ENCODE measurements at places on chromosomes 11 and 22.

DNA sequence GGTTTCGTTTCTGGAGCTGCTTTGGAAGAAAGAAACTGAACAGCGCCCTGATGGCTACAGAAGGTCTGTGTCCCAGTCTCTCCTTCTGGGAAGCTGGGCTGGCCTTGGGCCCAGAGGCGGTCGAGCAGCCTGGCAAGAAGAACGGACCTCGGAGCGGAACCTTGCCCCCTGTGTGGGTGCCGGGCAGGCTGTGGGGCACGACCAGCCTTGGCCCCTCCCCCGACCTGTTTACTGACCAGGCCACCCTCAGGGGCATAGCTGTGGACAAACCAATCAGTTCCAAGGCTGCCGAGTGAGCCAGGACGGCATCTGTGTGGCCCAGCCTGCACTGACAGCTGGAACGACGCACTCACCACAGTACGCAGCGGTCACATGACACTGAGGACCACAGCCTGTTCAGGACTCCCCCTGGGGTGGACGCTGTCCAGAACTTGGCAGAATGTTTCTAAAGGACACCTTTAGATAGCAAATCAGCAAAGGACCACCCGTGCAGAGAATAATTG, 7.2 kb downstream of the PIM3 start:
- peak; percentile 65 for DNase-seq

- DNase-seq = no peak
These were observed 103.5 kb downstream of the USP35 start for GRCh38 chr11:78292109-78292803.

DNA sequence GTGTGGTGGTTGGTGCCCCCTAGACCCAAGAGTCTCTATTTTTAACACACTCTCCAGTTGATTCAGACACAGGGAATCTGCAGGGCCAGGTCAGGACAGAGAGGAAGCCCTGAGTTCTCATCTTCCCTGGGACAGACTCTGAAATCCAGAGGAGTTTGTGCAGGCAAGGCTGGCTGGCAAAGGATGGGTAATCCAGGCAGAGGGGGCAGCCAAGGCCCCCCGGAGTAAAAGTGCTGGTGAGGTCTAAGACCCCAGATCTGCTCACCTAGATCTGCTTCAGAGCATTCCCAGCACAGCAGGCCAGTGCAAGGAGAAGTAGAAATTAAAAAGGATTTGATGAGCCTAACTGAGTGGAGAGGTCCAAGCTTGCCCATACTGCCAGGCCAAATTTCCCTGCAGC, 40.6 kb upstream of the MN1 start:
- no peak for DNase-seq

- DNase-seq = no peak
These were observed 84.2 kb downstream of the CCDC83 start for GRCh38 chr11:85939099-85940015.

GRCh38 chr22:44926491-44927415, 83.1 kb downstream of the PHF21B start:
- no peak for DNase-seq

GRCh38 chr22:36284171-36284571, 31.2 kb downstream of the APOL1 start:
- no peak for DNase-seq

- no peak for DNase-seq
These were observed 1.1 kb upstream of the RASSF10 start for GRCh38 chr11:13008061-13008435.

GRCh38 chr11:63001456-63001855, 14.2 kb downstream of the SLC22A8 start:
- DNase-seq = no peak

DNA sequence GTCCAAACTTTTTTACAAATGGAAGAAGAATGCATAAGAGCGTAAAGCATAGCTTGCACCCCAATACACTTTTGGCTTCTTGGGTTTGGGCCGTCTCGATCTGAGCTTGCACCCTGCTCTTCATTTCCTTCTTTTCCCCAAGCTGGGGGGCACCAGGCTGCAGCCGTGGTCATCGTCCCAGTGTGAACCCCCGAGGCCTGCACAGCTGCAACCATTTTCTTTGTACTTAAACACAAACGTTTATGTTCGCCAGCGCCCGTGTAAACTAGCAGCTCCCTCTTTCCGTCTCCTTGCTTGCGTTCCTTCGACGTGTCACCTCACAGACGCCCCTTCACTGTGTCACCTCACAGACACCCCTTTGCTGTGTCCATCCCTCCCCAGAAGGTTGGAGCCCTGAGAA, 10.1 kb downstream of the KRTAP5-5 start:
- DNase-seq = no peak

- no peak for DNase-seq
These were observed 37.1 kb downstream of the CDKN1C start for GRCh38 chr11:2848497-2848896.

DNA sequence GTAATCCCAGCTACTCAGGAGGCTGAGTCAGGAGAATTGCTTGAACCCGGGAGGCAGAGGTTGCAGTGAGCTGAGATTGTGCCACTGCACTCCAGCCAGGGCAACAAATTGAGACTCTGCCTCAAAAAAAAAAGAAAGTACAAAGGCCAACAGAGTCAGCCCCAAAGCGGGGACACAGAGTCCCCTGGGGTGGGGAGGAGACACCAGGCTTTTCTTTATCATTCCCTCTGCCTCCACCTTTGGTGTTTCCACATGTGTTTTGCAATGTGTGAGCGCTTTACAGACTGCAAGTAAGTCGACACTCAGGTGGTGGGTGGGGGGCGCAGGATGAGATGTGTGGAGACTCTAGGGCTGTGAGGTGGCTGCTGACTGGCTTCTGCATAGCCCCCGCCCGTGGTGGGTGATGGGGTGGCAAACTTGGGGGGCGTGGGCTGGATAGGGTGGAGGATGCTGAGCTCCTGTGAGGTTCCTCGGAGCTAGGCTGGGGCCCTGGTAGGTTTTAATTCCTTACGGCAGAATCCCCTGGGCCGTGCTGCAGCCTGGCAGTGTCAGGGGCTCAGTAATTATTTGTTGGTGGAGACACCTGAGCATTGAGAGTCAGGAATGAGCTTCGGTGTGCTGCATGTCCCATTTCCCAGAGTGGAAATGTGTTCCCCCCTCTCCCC, 177.2 kb downstream of the CTTN start:
- DNase-seq = no peak

DNA sequence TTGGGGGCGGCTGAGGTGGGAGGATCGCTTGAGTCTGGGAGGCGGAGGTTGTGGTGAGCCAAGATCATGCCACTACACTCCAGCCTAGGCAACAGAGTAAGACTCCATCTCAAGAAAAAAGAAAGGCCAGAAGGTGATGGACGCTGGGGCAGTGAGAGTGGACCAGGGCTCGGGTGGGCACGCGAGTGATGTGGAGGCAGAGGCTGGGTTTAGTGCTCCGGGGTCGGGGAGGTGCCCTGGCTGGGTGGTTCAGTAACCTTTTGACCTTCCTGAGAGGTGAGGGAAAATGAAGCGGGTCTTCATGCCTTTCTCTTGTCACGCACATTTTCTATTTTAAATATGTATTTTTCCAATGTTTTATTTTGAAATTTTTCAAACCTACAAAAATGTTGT, 45.1 kb downstream of the ST14 start:
- no peak for DNase-seq

- DNase-seq = no peak
These were observed 468 bp downstream of the DDIAS start for GRCh38 chr11:82901922-82902485.

- peak; percentile 98 for DNase-seq
These were observed 566.4 kb downstream of the METTL15 start for GRCh38 chr11:28674433-28675103.

- no peak for DNase-seq
These were observed 96.0 kb downstream of the ABTB2 start for GRCh38 chr11:34261820-34262219.

GRCh38 chr11:72223615-72224563, 678 bp upstream of the INPPL1 start:
- peak; percentile 63 for DNase-seq

GRCh38 chr11:105696000-105696399, 86.1 kb downstream of the GRIA4 start:
- DNase-seq = no peak

DNA sequence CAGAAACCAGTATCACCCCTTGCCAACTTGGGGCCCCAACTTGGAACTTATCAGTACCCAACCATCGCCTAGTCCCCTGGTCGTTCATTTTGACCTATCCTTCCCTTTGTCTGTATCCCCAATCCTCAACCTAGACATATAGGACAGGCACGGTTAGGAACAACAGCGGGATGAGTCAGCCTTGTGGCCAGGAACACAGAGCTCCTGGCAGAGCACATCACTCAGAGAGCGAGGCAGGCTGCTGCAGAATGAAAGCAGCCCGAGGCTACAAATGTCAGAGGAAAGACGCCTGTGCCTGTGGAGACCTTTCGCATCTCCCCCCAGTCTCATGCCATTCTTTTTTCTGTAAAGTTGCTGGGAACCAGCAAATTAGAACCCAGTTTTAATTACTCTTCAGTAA, 14.6 kb downstream of the DKK3 start:
- peak; percentile 69 for DNase-seq

DNA sequence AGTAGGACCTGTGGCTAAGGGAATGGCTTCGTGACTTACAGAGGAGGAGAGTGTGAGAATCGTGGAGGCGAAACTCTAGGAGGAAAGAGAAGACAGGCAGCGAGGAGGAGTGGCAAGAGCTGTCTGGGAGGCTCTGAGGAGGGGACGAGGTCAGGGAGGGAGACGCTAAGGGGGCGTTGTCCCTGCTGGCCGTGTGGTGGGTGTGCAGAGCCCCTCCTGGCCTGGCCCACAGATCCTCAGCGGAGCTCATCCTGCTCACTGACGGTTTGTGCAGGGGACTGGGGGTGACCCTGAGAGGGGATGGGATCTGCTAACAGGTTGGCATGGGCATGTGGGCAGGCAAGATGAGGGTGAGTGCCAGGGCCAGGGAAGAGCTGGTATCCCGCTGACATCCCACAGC, 56.5 kb upstream of the PRR5 start:
- no peak for DNase-seq

GRCh38 chr11:46431211-46431610, 39.6 kb upstream of the CHRM4 start:
- peak; percentile 60 for DNase-seq

DNA sequence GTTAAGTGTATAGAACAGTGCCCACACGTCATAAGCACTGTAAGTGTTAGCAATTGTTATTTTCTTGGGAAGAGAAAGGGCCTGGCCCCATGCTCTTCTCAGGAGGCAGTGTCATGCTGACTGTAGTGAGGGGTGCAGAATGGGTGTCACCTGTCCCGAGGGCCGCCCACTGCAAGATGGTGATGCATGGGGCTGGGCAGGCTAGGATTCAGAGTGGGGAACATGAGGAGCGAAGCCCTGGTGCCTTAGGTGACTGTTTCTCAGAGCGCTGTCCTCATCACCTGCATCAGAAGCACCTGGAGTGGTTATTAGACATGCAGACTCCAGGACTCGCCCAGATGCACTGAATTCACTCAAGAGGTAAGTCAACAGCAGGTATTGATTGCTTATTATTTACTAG, 101.0 kb upstream of the PARVA start:
- no peak for DNase-seq

GRCh38 chr22:44392446-44392921, 79.7 kb upstream of the SHISAL1 start:
- no peak for DNase-seq

- DNase-seq = no peak
These were observed 227.7 kb upstream of the B3GAT1 start for GRCh38 chr11:134639586-134640330.

GRCh38 chr22:23182309-23183060, 2.2 kb downstream of the BCR start:
- peak; percentile 18 for DNase-seq

DNA sequence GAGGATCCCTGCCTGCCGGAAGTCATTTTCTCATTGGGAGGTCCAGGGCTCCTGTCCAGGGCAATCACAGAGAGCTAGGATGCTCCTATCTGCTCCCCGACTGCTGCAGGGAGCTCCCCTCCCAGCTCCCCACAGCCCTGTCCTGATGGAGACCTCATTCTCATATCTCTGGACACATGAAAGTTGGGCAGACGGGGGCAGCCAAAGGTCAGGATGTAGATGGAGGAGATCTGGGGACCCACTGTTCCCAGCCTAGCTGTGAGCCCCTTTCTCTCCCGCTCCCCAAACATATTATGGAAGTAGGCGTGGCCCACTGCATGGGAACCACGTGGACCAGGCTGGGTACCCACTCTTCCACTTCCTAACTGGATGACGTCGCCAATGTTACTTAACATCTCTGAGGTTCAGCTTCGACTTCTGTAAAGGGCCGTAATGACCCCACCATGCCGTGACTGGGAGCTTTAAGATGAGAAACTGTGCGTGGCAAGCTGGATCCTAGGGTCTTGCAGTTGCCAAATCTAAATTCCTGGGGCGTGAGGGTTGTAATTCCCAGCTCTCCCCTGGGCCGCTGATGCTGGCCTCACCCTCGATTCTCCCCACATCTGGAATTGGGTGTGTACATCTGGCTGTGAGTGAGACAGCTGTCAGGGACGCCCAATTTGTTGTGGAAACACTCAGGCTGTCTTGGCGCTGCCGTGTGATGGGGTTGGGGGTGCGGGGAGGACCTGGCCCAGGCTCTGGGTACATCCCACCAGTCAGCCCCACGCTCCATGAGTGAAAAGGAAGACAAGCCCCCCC, 1.8 kb downstream of the CDC42EP2 start:
- peak; percentile 98 for DNase-seq

DNA sequence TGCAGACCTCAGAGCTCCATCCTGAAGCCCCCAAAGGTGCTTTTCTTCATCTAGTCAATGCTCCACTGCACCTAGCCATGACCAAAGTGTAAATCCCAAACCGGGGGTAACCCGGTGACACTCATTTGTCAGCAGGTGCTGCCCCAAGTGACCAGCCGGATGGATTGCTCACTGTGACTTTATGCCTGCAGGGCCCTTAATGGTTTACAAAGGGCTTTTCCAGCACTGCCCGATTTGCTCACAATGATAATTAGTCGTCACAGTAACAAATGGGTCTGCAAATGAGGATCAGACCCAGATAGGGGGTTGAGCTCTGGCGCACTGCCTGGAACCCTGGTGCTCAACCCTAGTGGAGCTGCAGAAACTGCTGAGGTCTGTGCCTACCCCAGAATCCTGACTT, 45.7 kb upstream of the CD5 start:
- DNase-seq = no peak

GRCh38 chr11:104881117-104881794, 17.0 kb downstream of the CASP12 start:
- no peak for DNase-seq

DNA sequence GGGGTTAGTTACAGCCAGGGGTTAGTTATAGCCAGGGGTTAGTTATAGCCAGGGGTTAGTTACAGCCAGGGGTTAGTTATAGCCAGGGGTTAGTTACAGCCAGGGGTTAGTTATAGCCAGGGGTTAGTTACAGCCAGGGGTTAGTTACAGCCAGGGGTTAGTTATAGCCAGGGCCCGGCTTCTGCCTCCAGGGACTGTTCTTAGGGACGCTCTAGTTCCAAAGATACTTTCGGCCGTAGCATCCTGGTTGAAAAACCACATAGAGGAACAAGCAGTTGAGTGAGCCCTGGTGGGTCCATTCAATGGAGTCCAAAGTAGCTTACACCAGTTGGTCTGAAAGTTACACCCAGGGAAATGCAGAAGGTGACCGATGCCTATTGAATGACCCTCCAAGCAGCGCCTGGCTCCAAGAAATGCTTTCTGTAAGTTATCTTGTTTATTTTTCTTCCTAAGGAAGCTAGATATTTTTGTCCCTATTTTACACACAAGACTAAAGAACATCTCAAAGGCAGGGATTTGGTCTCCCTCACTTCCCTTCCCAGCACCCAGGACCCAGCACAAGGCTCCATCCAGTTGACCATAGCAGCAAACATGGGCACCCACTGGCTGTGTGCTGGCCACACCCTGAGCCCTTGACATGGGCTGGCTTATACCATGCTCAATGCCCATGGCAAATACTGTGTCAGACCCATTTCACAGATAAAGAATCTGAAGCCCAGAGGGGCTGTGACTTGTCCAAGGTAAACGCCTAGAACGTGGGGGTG, 49.7 kb upstream of the SHISAL1 start:
- peak; percentile 50 for DNase-seq

GRCh38 chr11:64306876-64307622, 1.7 kb downstream of the ESRRA start:
- peak; percentile 59 for DNase-seq

Measured in fibroblast of gingiva (primary cell).